ENCODE measurements at places on chromosomes 3 and 15.

DNA sequence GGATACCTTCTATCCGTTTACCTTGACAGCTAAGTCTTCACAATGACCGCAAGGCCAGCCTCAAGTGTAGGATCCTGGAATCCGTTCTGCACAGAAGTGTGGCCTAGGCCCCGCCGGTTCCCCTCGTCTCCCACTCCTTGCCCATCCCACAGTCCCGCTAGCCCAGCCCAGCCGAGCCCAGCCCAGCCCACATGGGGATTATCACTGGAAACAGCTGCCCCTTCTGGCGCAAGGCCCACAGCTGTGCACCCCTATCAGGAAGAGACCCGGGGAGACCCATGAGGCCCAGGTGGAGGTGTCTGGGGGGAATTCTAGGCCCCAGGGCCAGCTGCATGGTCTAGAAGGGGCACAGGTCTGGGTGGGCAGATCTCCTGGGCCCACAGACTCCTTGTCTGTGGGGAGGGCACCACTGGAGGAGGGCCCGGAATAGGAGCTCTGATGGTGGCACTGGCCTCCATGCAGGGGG lies 27.9 kb upstream of the KLF13 start:
- DNase-seq: peak; percentile 30
- no peaks in the 10 kb centered on the region for H3K27me3 ChIP-seq
- no peaks in the 10 kb centered on the region for H3K36me3 ChIP-seq

- no peak overlapping the region for H3K4me3 ChIP-seq
- no peak for DNase-seq
- H3K36me3 ChIP-seq: no peaks in the 10 kb centered on the region
- H3K27me3 ChIP-seq: no peaks in the 10 kb centered on the region
- H3K4me1 ChIP-seq: no peaks in the 10 kb centered on the region
- no peak overlapping the region for H3K27ac ChIP-seq
Observed at GRCh38 chr15:38374029-38374428, 79.9 kb upstream of the FAM98B start.

- no peaks in the 10 kb centered on the region for H3K27me3 ChIP-seq
- DNase-seq: no peak
Observed at GRCh38 chr15:89802231-89802928, 12.3 kb downstream of the ANPEP start.

DNA sequence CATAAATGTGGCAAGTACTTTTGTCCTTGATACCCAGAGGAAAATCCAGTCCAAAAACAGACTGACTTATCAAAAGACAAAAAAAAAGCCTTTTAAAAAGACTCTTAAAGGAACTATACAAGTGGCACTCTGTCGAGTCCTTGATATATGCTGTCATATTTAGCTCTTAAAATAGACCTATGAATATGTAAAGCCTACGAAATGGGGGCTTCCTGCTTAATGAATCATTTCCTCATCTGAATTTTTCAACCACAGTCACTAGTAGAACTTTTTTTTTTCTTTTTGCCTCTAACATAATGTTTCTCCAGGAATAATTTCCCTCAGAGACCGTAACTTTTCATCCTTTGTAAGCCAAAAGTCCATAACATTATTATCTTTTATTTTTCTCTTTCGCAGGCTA lies 95.8 kb downstream of the P3H2 start:
- DNase-seq: no peak
- peaks cover 5% of the 10 kb centered on the region for H3K4me1 ChIP-seq
- peaks cover 48% of the 10 kb centered on the region for H3K36me3 ChIP-seq
- no peak overlapping the region for H3K27ac ChIP-seq
- no peaks in the 10 kb centered on the region for H3K27me3 ChIP-seq

- DNase-seq: no peak
- H3K27ac ChIP-seq: no peak overlapping the region
- peak overlapping the region; percentile 34 for H3K4me3 ChIP-seq
- peaks cover 2% of the 10 kb centered on the region for H3K4me1 ChIP-seq
Observed at GRCh38 chr15:70765504-70766281, 2.3 kb upstream of the UACA start.

GRCh38 chr3:41716471-41716870 lies 245.4 kb downstream of the ULK4 start:
- no peak for DNase-seq
- no peaks in the 10 kb centered on the region for H3K4me1 ChIP-seq
- no peak overlapping the region for H3K4me3 ChIP-seq

Measured in endodermal cell (in vitro differentiated cells).